SIG-M5 (cell line): ENCODE measurements at places on chromosomes 6 and 20.

DNA sequence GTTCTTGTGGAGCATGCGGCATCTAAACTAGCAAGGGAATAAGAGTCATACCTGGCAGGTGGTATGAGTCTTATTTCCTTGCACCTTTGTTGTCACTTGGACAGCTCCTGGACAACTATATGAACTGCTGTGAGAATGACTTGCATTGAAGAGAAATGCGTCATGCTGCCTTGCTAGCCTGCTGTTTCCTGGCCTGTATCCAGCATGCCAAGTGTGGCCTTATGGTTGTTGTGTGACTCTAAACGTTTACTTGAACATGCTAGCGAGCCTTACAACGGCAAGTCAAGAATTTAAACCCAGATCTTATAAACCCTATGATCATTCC, 90.4 kb downstream of the CEP162 start:
- DNase-seq, result no peak

DNA sequence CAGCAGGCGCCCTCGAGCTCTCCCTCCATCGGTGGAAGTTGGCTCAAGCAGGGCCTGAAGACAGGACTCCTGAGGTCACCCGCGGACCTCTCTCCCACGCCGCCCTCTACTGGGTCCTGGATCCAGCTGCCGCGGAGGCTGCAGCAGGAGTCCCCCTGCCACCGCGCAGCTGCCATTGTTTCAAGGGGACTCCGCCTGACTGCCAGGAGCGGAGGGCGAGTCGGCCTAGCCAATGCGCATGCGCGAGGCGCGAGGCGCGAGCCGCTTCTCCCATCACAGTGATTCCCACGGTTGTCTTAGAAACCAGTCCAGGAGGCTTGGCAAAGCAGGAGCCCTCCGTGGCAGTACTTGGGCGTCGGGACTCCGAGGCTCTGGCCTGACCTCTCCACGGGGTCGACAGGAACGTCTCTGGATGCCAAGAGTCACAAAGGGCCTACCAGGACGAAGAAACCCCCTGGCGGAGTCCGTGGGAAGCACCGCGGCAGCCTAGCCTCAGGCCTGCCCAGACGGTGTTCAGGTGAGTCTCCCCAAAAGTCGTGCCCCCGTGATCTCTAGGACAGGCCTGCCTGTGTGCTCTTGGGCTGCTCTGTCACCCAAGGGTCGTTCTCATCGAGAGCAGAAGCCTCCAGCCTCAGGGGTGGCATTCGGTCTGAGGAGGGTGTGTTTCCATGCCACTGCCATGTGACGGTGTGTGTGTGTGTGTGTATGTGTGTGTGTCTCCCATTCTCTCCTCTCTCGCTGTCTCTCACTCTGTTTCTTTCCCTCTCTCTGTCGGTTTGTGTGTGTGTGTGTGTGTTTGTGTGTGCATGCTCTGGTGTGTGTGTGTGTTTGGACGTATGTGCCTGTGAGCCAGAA, 290.6 kb upstream of the ZNF337 start:
- DNase-seq, result no peak

GRCh38 chr20:8842525-8842924, 226.4 kb upstream of the PLCB4 start:
- DNase-seq, result no peak

DNA sequence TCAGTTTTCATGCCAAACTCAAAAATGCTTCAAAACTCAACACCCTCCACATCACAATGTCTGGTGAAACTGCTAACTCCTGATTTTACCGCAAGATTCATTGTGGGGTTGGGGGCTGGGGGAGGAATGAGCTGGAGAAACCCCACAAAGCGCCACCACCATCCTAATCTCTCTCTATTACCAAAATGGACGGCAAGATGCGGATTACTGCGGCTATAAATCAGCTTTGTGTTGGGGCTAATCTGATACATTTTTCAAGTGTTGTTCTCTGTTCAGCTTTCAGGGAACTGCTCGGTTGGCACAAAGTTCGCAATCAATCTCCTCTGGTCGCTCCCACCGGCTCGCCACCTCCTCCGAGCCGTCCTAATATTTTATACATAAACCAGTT, 83.7 kb downstream of the TMEM242 start:
- no peak for DNase-seq

GRCh38 chr6:95785785-95786184, 208.4 kb downstream of the MANEA start:
- no peak for DNase-seq

GRCh38 chr6:96777113-96777512, 60.2 kb downstream of the GPR63 start:
- no peak for DNase-seq

DNA sequence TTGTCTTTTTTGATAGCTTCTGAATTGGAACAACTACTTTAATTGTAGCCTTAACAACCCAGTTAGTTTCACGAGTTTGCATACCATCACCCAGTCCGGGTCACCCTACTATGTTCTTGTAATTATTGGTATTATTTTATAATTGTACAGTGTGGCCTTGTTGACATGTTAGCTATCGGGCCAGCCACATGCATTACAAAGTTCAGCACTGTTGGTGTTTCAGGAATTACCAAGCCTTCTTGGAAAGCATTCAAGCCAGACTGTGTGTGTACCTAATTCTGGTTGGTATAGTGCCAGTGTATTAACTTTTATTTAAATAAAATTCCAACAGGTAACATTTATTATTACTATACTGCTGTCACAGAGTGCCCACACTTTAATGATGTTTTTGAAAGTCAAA, 150.9 kb downstream of the JARID2 start:
- DNase-seq, result no peak

- DNase-seq, result no peak
These were observed 767 bp downstream of the AP5S1 start for GRCh38 chr20:3820901-3821727.

DNA sequence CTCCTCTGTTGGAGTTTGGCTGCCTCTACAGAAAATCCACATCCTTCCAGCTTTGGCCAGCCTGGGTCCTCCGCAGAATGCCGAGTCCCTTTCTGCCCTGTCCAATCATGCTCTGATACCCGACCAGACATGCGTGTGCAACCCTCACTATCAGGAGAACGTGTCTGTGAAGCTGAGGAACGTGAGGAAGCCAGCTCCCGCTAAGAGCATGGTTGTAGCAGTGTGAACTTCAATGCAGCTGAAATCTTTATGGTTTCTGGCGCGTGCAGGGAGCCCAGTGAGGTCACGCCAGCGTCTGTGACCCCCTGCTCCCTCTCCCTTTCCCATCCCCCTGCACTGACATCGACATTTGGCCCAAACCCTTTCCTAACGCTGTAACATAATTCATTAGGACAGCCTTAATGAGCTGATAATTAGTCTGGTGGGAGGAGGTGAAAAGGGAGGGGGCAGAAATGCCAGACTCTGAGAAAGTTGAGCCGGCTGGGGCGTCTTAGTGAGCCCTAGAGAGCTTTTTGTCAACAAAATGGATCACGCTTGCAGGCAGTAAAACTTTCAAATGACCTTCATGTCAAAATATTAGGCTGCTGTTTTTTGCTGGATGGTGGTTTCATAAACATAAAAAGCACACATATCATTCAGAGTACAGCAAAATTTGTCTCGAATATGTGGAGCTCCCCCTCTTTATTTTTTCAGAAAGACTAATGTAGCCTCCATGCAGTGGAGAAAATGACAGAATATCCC, 423.3 kb downstream of the QKI start:
- DNase-seq, result no peak

DNA sequence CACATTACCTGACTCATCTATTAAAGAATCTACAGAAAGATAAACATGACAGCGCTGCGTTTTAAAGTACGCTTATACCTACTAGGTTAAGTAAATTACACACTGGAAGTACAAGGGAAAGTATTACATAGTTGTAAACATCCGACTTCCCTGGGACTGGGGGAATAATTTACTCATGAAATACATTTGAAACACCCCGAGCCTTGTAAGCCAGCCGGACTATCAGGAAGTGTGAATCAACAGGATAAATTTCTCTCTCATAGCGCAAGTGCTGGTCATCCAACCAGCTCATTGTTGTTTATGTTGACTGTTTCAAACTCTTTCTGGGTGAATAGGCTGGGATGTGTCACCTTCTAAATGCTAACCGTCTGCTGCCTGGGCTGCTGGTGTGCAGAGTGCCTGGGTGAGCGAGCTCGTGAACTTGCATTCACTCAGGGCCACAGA, 4.9 kb downstream of the BMP6 start:
- DNase-seq, result no peak

DNA sequence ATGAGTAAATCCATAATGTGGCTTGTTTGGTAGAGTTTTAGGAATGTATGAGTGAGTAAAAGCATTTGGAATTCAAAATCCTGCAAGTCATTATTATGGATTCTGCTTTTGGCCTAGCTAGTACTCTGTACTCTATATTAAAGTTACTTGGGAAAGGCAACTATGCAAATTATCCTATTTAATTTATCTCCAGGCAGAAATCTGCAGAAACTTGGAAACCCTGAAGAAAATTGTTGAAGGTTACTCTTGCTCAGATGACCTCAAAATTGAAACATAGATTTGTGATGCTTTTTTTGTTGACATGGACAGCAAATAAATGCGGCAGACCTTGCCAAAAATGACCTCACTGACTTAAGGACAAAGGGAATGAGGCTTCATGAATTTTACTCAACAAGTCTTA, 477.1 kb upstream of the EYS start:
- no peak for DNase-seq

GRCh38 chr20:63090052-63090451, 83.3 kb upstream of the BHLHE23 start:
- no peak for DNase-seq

DNA sequence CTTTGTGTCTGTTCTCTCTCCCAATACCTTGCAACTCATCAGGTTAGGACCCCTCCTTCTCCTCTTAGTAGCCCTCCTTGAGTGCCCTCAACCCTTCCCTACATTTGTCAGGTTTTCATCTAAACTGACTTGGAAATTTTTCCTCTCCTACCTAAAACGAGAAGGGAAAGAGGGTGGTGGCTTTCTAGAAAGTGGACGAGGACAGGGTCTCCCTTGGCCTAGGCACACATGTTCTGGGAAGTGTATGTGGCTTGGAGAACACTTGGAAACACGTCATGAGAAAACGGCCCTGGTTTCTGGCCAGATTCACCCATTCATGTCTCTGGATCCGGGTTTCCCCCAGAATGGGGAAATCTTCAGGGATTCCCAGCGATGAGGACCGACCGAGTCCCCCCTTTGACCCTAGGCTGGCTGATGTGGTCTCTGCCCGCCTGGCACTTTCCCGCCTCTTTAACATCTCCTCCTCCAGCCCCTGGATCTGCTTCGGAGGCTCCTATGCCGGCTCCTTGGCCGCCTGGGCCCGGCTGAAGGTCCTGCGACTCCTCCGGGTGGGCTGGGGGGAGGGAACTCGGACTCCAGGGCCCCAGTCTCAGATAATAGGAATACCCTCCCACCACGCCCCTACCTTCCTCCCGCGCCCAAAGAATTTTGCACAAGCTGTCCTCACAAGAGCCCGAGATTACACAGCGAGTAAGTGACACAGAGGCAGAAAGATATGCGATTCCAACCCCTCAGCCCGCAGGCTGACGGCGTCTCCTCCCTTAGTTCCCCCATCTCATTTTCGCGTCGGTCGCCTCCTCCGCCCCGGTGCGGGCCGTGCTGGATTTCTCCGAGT, 3.0 kb downstream of the PRSS16 start:
- no peak for DNase-seq

DNA sequence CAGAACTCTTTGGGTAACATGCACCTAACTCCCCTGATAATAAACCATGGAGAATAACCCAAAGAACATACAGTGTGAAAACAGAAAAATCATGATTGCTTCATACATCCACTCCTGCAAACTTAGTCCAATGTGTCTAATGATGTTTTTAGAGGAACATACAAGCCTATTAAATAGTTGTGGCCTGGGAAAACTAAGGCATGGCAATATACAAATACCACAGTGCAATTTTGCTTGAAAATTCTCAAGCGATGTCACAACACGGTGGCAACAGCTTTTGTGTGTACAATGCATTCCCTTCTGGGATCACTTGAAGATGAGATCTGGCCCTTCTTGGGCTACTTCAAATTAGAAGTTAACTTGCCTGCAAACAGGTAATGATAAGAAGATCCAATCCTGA, 16.7 kb downstream of the MAP3K5 start:
- DNase-seq, result no peak

- DNase-seq, result no peak
These were observed 22.3 kb downstream of the MARCKS start for GRCh38 chr6:113879186-113880096.

- DNase-seq, result no peak
These were observed 59.9 kb downstream of the COL12A1 start for GRCh38 chr6:75145976-75146375.

GRCh38 chr6:118625833-118626232, 25.6 kb downstream of the CEP85L start:
- DNase-seq, result no peak

GRCh38 chr6:82176616-82177015, 70.9 kb downstream of the IBTK start:
- DNase-seq, result no peak

DNA sequence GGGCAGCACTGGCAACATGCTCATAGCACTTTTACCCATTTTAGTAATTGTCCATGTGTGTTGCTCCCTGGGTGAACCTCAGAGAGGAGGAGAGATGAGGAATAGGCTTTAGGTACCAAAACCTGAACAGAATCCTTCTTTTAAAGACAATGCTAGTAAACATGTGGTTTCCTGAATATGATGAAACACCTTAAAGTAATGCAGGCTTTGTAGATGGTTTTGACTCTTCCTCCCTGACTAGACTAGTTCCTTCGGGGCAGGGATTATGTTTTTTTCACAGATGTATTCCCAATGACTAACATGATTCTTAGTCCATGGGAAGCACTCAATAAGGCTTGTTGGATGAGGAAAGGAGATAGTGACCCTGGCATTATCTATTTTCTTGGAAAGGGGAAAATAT, 367.6 kb upstream of the JAG1 start:
- no peak for DNase-seq

- no peak for DNase-seq
These were observed 74.1 kb downstream of the TFAP2C start for GRCh38 chr20:56702931-56703840.

DNA sequence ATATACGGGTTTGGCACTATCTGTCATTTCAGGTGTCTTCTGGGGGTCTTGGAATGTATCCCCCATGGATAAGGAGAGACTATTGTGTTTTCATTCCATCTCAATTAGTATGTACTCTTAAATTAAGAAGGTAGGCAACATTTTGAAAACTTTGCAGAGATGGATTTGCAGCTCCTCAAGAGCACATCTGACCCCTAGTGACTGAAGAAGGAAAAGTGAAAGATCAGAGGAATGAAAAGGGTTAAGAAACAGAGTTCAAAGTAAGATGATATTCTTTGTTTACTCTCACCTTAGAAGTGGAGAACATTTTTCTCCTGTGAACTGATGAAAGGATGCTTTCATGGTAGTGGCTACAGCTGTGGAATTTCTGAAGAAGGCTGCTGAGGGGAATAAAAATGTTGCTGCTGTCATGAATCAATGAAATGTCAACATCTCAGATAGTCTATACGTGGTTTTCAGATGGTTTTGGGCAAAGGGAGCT, 41.5 kb downstream of the SH3BGRL2 start:
- no peak for DNase-seq
